ENCODE measurements at places on chromosomes 2 and 18.

DNA sequence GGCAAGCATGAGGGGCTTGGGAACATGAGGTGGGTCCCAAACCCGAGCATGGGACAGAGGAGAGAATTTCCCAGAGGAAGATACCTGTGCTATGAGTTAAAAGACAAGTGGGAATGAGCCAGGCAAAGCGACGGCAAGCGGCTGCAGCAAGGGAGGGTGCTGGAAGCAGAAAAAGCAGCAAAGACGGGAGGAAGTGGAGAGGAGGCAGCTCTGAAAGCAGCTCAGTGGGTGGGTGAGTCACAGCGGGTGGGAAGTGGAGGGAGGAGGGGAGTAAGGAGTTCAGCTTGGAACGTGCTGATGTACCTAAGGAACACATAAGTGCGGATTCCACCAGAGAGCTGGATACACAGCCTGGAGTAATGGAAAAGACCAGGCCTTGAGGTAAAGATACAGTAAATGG lies 41.4 kb downstream of the THUMPD2 start:
- no peak for DNase-seq

GRCh38 chr18:71808616-71809015 lies 735.5 kb downstream of the CBLN2 start:
- DNase-seq = no peak

- no peak for DNase-seq
These were observed 250.8 kb downstream of the LRRTM1 start for GRCh38 chr2:80053522-80054345.

- DNase-seq = no peak
These were observed 126.6 kb downstream of the TMEM131 start for GRCh38 chr2:97868986-97869721.

DNA sequence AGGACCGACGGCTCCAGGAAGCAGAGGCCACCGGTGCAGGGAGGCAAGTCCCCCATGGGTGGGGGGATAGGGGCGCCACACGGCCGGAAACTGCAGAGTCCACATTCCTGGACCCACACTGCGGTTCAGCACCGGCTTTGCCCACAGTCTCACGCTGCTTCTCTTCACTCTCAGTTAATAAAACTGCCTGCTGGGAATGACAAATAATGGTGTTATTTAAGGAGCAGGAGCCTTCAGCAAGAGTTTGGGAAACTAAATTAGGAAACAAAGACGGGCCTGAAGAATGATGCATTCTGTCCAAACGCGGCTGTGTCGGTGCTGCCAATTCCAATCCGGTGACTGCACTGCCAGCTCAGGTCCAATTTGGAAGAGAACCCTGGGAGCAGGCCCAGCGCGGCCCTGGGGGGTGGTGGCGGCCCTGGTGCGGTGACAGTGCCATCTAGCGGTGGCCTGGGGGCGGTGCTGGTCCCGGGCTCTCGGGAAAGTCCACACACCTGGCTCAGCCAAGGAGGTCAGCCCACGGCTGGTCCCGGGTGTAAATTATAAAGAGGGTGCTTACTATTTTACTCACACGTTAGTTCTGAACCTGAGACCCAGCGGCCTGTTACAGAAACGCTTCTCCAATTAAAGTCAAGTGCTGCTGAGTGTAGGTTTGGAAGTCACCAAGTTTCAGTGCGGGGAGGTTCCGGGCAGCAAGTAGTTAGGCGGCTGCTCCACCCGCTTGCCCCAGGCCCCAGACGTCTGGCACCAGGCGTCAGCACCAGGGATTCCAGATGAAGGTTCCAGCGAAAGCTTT lies 73.1 kb upstream of the PXDN start:
- DNase-seq = peak; percentile 85

DNA sequence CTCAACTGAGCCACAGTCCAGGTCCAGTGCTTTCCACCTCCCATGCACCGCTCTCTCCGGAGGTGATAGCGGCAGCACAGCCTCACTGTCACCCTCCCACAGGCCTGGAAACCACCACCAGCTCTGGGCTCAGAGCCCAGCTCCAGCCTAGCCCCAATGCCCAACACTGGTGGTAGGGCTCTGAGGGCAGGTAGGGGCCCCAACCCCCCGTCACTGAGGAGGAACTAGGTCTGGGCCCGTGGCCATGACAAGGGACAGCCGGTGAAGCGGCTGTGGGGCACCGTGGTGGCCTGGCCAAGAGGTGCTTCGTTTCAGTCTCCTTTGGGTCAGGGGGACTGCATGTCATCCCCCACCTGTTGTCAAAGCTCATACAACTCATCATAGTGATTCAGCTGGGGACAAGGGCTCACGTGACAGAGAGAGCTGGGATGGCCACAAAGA lies 5.5 kb upstream of the TMEM214 start:
- DNase-seq = no peak

DNA sequence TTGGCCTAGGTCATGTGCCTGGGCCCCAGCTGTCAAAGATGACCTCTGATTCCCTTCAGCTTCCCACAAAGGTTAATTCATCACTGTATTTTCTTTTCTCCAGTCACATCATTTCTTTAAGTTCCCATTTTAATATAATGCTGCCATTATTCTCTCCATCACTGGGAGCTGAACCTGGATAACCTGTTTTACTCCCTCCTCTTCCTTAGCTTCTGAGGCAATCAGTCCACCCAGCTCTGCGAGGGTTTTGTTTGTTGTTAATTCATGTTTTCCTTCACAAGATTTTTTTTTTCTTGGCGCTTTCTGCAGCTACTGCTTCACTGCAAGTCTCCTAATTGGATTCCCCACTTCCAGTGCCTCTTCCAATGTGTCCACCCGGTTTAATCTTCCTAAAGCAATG lies 5.1 kb upstream of the EML4 start:
- DNase-seq = no peak

- no peak for DNase-seq
These were observed 26.1 kb upstream of the IMP4 start for GRCh38 chr2:130316596-130316995.

DNA sequence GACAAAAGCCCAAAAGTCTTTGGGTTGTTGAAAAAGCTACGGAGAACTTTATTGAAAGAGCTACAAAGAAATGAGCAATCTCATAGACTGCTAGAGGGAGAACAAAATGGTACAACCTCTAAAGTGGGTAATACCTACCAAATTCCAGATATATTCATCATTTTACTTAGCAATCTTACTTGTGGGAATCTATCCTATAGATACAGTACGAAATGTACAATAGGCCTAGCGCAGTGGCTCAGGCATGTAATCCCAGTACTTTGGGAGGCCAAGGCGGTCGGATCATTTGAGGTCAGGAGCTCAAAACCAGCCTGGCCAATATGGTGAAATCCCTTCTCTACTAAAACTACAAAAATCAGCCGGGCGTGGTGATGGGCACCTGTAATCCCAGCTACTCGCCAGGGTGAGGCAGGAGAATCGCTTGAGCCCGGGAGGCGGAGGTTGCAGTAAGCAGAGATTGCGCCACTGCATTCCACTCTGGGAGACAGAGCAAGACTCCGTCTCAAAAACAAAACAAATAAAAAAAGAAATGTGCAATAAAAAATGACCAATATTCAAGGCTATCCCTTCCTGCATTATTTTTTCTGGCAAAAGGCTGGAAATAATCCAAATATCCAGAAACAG lies 10.1 kb downstream of the EXOC6B start:
- DNase-seq = no peak

DNA sequence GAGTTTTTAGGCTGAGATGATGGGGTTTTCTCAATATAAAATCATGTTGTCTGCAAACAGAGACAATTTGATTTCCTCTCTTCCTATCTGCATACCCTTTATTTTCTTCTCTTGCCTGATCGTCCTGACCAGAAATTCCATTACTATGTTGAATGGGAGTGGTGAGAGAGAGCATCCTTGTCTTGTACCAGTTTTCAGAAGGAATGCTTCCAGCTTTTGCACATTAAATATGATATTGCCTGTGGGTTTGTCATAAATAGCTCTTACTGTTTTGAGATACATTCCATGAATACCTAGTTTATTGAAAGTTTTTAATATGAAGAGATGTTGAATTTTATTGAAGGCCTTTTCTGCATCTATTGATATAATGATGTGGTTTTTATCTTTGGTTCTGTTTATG lies 181.8 kb downstream of the GBX2 start:
- DNase-seq = no peak

DNA sequence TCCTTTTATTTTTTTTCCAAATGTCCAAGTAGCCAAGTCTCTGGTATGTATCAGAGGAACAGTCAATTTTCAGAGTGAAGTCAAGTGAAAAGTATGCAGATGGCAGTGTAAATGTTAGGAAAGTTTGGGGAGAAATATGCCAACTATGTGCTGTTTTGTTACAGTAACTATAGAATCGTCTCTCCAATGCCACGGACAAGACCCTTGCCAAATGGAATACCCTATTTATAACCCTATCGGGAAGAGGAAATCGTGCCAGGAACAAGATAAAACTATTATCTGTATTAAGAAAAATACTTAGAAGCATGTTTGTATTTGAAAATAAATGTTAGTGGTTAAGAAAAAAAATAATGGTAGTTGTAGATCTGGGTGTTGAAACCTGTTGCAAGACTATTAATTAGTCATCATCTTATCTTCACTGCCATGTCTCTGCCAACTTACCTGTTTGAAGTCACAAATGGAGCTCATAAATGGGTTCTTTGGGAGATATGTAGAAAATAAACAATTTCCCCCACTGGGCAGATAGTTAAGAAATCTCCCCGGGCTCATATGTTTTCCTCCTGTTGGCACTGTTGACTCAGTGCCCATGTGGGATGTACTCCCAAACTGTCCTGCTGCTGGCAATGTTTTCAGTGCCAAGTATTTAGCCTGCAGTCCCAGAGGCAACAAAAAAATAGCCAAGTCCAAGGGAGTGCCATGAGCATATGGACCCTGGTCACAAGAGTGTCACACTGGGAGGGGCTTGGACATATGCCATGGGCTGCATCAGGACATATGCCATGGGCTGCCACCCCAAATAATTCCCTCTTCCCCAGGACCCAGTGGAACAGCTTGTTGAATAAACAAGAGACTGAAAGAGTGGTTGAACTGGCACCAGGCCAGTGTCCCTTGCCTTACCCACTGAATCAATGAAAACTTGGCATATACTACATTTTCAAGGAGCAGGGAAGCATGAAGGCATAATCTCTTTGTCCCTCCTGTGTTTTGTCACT lies 366.9 kb downstream of the OSR1 start:
- DNase-seq = no peak

DNA sequence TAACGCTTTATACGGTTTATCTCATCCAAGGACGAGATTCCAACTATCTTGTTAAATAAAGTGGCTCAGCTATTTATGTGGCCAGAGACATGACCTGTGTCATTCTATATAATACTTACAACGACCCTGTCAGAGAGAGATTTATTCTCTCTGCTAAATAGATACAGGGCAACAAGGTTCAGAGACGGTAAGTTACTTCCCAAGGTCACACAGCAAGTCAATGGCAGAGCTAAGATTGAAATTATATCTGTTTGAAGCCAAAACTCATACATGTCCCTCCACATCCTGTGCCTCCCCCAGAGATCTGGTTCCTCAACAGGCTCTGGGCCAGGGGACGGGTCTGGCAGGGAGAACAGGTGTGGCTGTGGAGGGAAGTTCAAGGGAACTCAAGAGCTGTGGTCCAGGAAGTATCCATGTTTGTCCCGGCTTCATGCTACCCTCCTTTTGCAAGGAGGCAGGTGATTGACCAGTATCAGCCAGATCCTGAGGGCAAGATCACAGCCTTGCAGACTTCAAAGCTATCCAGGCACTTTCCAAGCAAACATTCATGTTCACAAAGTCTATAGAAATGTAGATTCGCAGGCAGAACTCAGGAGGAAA lies 99.8 kb downstream of the CAPN13 start:
- DNase-seq = no peak

GRCh38 chr2:179263446-179264367 lies 925 bp downstream of the SESTD1 start:
- peak; percentile 55 for DNase-seq

DNA sequence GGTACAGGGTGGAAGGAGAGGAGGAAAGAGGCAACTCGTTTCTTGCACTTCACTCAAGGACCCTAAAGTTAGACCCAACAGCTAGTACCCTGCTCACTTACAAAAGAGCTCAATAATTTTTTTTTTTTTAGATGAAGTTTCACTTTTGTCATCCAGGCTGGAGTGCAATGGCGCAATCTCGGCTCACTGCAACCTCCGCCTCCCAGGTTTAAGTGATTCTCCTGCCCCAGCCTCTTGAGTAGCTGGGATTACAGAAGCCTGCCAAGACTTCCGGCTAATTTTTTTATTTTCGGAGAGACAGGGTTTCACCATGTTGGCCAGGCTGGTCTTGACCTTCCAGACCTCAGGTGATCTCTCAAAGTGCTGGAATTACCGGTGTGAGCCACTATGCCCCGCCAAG lies 4.1 kb downstream of the ASB3 start:
- no peak for DNase-seq

DNA sequence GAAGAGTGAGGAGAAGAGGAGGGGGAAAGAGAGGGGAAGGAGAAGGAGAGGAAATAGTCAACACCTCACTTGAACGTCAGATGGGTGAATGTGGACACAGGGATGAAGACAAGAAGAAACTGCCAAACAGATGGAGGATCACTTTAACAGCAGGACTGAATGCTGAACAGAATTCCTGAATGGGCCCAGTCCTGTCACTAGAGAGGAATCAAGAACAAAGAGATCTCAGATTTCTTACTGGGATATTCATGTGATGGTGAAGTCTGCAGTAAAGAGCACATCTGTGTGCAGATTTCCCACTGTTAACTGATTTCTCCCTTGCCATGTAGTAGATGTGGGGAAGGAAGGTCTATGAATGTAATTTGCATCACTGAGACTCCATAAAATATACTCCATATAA lies 135.4 kb downstream of the L3MBTL4 start:
- no peak for DNase-seq

DNA sequence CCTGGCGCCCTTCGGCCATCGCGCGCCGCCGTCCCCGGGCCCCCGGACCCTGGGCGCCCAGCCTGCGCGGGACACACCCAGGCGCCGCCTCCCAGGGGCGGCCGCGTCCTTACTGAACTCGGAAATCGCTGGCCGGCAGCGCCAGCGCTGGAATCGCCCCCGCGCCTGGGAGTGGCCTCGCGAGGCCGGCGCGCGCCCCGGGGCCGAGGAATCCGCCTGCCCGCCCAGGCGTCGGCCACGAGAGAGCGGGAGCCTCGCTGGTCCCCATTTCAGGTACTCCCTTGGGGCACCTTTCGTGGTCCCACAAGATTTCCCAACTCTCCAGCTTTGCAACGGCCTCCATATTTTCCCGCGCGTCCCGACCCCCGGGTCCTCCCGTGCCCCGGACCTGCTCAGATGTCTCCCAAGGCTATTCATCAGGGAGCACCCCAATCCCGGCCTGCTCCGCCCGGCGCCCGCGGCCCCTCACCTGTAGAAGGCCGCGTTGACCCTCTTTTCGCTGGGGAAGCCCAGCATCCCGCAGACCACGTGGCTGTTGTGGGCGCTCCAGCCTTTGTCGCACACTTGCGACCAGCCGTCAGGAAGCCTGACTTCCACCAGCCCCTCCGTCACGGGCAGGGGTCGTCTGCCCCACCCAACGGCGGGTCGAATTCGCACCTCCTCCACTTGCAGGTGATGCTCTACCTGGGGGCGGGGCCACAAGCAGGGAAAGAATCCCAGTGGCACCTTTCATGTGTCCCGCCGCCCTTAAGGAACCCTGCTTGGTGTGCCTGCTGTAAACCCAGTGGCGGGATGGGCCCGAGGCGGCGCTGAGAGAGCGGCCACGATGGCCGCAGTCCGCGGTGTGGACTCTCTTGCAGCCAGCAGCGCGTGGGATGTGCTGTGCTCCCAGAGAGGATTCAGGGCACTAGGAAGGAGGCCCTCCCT lies 4.6 kb downstream of the LOXL3 start:
- peak; percentile 84 for DNase-seq
